ENCODE measurements at places on chromosomes 1 and 21.

- DNase-seq, result no peak
These were observed 844 bp upstream of the PLD5 start for GRCh38 chr1:242525360-242525722.

DNA sequence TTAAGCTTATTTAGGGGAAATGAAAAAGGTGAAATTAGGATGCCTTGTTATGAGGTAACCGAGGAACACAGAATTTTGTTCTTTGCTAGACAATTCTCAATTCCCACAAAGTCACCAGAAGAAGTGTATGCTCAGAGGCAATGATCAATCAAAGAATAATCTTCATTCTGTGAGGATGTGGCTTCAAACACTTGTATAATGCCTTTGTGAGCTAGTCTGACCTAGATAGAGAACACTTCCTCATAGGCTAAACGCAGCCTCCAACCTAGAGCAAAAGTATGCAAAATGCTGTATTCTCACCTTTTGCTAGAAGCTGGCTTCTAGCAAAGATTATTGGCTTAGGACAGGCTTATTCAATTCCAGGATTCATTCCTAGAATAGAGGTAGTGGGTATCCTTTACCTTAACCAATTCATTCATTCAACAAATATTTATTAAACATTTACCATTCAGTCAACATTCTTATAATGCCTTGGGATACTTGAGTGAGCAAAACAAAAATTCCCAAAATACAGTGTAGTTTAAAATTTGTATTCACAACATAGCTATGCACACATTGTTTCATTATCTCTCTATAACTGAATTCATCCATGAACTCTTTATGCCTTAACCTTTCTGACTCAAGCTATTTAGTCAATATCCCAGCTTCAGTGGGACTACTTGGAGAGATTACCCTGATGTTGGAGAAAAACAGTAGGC is 530.2 kb downstream of the PTPRC start:
- no peak for DNase-seq

DNA sequence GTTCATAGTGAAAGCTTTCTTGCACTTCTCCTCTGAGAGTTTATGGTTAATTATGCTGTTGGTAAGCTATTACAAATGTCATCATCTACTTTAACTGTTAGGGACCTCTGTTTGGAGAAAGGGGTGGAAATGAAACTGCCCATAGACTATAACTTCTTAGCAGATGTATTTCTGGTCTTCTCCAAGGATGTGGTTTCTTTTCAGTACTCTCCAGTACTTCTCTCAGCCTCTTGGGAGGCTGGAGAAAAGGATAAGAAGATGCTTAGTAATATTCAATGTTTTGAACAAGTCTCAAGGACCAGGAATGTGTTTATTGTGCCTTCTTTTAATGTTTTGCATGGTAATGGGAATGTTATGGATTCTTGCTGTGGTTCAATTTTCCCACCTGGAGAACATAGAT is 60.4 kb downstream of the LAMC2 start:
- DNase-seq, result no peak

GRCh38 chr21:31052489-31053142 is 14.3 kb upstream of the KRTAP19-8 start:
- no peak for DNase-seq

GRCh38 chr1:234556245-234556943 is 53.6 kb downstream of the IRF2BP2 start:
- no peak for DNase-seq

GRCh38 chr1:213231795-213232231 is 180.8 kb downstream of the RPS6KC1 start:
- no peak for DNase-seq

DNA sequence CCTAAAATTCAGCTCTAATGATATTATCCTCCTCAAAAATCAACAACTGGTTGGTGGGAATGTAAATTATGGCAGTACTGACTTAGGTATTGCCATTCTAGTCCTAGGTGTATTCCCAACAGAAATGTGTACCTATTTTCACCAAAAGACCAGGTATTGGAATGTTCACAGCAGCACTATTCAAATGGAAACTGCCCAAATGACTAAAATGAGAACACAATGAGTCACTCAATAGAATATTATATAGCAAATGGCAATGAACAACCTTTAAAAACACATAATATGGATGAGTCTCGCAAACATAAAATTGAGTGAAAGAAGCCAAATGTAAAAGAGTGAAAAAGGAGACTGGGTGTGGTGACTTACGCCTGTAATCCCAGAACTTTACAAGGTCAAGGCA is 44.9 kb downstream of the GADD45A start:
- no peak for DNase-seq

DNA sequence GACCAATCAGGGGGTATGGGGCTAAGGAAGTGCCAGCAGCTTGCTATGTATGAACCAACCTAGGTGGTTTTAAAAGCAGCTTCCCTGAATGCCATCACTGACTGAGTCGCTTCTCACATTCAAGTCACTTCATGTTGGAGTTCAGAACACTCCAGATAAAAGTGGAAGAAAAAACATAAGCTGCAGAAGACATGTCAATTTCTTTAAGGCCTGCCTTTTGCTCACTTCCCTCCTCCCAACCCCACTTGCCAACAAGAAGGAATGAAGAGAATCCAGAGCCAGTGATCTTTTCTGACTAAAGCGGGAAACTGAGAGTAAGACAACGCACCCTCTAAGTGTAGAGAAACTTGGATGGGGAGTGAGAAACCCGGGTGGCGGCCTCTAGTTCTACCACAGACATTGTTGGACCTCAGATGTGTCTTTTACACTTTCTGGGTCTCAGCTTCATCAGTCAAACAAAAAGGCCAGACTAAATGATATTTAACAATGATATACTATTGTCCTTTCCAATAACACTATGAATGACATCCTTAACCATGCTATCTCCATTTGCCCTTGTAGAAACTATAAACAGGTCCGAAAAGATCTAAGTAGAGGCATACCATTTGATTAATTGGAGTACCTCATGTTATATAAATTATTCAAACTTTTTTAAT is 54.1 kb downstream of the LUZP1 start:
- no peak for DNase-seq

GRCh38 chr1:17360272-17360956 is 11.6 kb upstream of the PADI6 start:
- DNase-seq, result no peak

- no peak for DNase-seq
These were observed 45.3 kb upstream of the FBXO28 start for GRCh38 chr1:224068458-224069072.

DNA sequence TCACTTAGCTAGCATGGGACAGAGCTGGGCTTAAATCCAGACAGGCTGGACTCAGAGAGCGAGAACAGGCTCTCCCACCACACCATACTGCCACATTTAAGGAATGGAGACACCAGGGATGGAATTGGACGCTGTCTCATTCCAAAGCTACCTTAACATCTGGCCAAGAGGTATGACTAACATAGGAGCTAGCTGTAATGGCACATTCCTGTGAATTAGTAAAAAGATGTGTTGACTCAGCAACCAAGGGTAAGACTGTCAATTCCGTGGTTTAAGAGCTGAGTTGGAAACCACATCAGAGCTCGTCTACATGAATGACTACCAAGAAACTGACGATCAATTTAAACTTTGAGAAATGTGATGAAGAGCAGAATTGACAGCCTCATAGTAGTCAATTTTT is 8.3 kb upstream of the TNFRSF9 start:
- DNase-seq, result peak; percentile 83

DNA sequence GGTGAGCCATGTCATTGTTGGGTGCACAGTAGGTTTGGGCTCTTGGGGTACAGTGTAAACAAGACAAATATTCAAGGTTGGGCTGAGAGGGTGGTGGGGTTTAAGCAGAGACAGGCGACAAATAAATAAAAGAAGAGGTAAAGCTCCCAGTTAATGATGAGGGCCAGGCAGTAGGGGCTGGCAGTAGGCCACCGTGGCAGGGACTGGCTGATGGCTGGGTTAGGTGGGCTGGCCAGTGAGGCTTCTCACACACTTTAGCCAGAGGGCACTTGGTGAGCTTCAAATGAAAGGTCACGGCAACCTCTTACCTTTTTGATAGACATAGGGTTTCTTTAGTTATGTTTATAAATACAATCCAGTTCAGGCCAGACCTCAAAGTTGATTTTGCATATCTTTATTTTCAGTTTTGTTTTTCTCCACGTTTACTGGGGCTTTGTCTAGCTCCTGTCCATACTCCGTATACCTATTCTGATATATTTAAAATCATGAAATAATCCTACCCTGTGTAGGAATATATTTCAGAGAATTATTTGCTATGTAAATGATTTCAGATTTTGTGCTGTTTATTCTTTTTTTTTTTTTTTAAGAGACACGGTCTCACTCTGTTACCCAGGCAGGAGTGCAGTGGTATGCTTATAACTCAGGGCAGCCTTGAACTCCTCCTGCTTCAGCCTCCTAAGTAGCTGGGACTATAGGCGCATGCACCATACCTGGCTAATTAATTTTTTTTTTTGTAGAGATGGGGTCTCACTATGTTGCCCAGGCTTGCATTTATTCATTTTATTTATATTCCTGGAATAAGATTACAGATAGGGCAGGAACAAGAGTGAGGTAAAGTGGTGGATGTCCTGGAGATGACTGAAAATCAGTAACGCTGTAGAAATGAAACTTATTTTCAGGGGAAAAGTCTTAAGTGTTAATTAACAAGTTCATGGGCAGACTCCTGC is 122.7 kb downstream of the RYR2 start:
- DNase-seq, result no peak

Data from iris pigment epithelial cell (primary cell).